ENCODE measurements at places on chromosomes 7 and 10.
A peak's percentile ranks its signal among the peaks of the same experiment; 100 is the strongest.

DNA sequence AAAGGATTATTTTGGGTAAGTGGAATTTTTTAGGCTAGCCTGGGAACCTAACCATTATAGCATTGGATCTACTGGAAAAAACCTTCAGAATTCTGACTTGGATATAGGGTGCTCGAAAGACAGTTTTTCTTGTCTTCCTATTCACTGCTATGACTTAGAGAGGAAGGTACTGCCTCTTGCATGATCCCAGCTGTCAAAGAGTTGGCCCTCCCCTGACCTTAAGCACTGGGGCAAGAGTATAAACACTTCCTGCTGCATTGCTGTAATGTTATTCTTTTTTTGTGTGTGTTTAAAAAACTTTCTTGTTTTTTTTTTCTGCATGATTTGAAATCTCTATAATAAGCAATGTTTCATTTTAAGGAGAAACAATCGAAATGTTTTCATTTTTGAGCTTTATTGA lies 113.0 kb downstream of the LRMDA start:
- no peak for DNase-seq

- DNase-seq: no peak
Measured at GRCh38 chr7:83850125-83850524, 201.2 kb upstream of the SEMA3E start.

- no peak for DNase-seq
Measured at GRCh38 chr10:3025026-3025683, 42.2 kb upstream of the PFKP start.

GRCh38 chr7:70834424-70834823 lies 297.5 kb upstream of the GALNT17 start:
- DNase-seq: no peak

- peak; percentile 19 for DNase-seq
Measured at GRCh38 chr10:103560886-103561285, 67.4 kb downstream of the NEURL1 start.

All from mucosa of descending colon (tissue), 3 donors.